DMS153 (cell line): ENCODE measurements at places on chromosomes 16 and 17.

- DNase-seq, result no peak
Measured at GRCh38 chr17:47989159-47989558, 18.2 kb downstream of the CDK5RAP3 start.

GRCh38 chr17:78495634-78496033, 81.6 kb downstream of the DNAH17 start:
- DNase-seq, result no peak

- DNase-seq, result no peak
Measured at GRCh38 chr16:4625560-4626159, 1.0 kb downstream of the MGRN1 start.

DNA sequence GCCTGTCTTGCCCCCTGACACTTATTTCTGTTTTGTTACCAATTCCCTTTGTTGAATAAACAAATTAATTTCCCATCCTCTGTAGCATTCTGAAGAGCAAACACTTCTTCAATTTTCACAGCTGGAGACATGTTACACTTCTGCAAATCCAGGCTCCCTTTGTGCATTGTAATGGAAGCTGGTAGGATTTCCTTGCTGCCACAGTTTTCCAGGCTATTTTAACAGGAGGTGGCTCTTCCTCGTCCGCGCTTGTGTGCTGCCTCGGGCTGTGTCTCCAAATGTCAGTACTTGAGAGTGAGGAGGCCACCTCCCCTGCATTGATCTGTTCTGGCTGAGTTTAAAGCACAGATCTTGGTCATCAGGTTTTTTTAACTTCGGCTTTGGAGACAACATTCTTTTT, 40.0 kb downstream of the SOST start:
- no peak for DNase-seq

GRCh38 chr16:53132406-53132805, 77.6 kb downstream of the CHD9 start:
- no peak for DNase-seq

GRCh38 chr16:56999409-57000270, 10.3 kb downstream of the NLRC5 start:
- no peak for DNase-seq

DNA sequence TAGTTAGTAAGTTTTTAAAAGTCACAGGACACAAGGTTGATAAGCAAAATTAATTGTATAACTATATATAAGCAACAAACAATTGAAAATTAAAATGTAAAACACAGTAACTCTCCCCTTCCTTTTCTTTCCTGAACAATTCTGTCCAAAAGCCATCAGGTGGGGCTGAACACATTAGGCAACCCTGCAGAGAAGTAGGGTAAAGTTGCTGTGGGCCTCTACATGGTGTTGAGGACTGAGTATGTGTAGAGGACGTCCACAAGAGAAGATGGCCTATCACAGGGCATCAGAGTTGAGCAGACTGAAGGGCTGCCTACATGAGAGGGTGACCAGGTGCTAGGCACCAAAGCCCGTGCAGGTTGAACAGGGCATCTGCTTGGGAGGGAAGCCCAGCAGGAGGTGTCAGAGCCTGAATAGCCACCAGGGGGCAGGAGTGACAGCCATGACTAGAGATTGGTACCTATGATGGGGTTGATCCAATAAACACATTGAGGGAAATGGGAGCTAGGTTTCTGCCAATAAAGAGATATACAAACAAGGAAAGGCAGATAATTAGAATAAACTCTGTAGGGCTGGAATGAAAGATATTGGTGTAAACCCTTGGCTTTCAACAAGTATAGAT, 415.1 kb downstream of the NPIPA8 start:
- DNase-seq, result no peak

- no peak for DNase-seq
Measured at GRCh38 chr16:12178251-12178990, 201.9 kb downstream of the SNX29 start.

- no peak for DNase-seq
Measured at GRCh38 chr16:47887496-47887895, 268.3 kb downstream of the ABCC12 start.

- no peak for DNase-seq
Measured at GRCh38 chr16:65410801-65411200, 288.9 kb upstream of the CDH11 start.

- DNase-seq, result no peak
Measured at GRCh38 chr17:75024686-75025397, 12.4 kb downstream of the MRPL58 start.

GRCh38 chr16:50448522-50448921, 79.7 kb upstream of the BRD7 start:
- no peak for DNase-seq
